ENCODE measurements at places on chromosomes 12 and 14.

- H3K36me3 ChIP-seq: peaks cover 10% of the 10 kb centered on the region
- no peaks in the 10 kb centered on the region for H3K27me3 ChIP-seq
- H3K27ac ChIP-seq: peak overlapping the region; percentile 83
- no peak for DNase-seq
- peaks cover 72% of the 10 kb centered on the region for H3K4me1 ChIP-seq
Measured at GRCh38 chr12:92079054-92079385, 66.6 kb downstream of the BTG1 start.

DNA sequence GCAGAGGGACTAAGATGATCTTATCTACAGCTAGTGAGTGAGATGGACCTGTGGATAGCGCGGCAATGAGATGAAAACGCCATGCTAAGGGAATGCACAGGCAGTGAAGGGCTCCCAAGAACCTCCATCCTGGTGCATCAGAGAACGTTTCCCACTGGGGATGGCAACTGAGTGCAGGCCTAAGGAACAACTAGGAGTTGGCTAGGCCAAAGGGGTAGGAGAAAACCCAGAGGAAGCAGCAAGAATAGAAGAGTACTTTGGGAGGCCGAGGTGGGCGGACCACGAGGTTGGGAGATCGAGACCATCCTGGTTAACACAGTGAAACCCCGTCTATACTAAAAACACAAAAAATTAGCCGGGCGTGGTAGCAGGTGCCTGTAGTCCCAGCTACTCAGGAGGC, 24.6 kb upstream of the BATF start:
- H3K4me3 ChIP-seq: peak overlapping the region; percentile 14
- H3K4me1 ChIP-seq: peaks cover 56% of the 10 kb centered on the region
- no peaks in the 10 kb centered on the region for H3K36me3 ChIP-seq
- H3K27ac ChIP-seq: peak overlapping the region; percentile 80
- H3K27me3 ChIP-seq: no peaks in the 10 kb centered on the region

- H3K4me3 ChIP-seq: no peak overlapping the region
- DNase-seq: no peak
- H3K4me1 ChIP-seq: peaks cover 2% of the 10 kb centered on the region
- no peaks in the 10 kb centered on the region for H3K36me3 ChIP-seq
- no peak overlapping the region for H3K27ac ChIP-seq
Measured at GRCh38 chr14:76313303-76313702, 62.6 kb upstream of the ESRRB start.

- H3K27me3 ChIP-seq: no peaks in the 10 kb centered on the region
- H3K4me1 ChIP-seq: peaks cover 8% of the 10 kb centered on the region
- DNase-seq: no peak
- H3K36me3 ChIP-seq: no peaks in the 10 kb centered on the region
- no peak overlapping the region for H3K4me3 ChIP-seq
- peak overlapping the region; percentile 47 for H3K27ac ChIP-seq
Measured at GRCh38 chr12:101838628-101839323, 8.0 kb upstream of the GNPTAB start.

DNA sequence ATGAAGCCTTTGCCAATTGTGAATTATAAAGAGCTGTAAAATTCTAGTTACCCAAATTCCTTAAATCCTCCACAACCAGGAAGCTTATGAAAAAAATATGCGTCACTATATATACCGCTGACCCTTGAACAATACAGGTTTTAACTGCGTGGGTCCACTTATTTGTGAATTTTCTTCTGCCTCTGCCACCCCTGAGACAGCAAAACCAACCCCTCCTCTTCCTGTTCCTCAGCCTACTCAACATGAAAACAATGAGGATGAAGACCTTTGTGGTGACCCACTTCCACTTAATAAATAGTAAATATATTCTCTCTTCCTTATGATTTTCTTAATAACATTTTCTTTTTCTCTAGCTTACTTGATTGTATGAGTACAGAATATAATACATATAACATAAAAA, 42.2 kb downstream of the CMKLR1 start:
- DNase-seq: no peak
- H3K27ac ChIP-seq: no peak overlapping the region
- peaks cover 29% of the 10 kb centered on the region for H3K4me1 ChIP-seq
- H3K27me3 ChIP-seq: no peaks in the 10 kb centered on the region
- no peaks in the 10 kb centered on the region for H3K36me3 ChIP-seq
- H3K4me3 ChIP-seq: no peak overlapping the region

GRCh38 chr12:6540181-6540877, 6.0 kb downstream of the GAPDH start:
- H3K4me3 ChIP-seq: peak overlapping the region; percentile 41
- peaks cover 41% of the 10 kb centered on the region for H3K4me1 ChIP-seq
- DNase-seq: peak; percentile 59
- H3K27me3 ChIP-seq: no peaks in the 10 kb centered on the region
- peaks cover 29% of the 10 kb centered on the region for H3K36me3 ChIP-seq

GRCh38 chr12:92034858-92035401, 110.7 kb downstream of the BTG1 start:
- H3K27ac ChIP-seq: peak overlapping the region; percentile 90
- DNase-seq: peak; percentile 53
- H3K4me1 ChIP-seq: peaks cover 81% of the 10 kb centered on the region
- H3K36me3 ChIP-seq: peaks cover 6% of the 10 kb centered on the region

DNA sequence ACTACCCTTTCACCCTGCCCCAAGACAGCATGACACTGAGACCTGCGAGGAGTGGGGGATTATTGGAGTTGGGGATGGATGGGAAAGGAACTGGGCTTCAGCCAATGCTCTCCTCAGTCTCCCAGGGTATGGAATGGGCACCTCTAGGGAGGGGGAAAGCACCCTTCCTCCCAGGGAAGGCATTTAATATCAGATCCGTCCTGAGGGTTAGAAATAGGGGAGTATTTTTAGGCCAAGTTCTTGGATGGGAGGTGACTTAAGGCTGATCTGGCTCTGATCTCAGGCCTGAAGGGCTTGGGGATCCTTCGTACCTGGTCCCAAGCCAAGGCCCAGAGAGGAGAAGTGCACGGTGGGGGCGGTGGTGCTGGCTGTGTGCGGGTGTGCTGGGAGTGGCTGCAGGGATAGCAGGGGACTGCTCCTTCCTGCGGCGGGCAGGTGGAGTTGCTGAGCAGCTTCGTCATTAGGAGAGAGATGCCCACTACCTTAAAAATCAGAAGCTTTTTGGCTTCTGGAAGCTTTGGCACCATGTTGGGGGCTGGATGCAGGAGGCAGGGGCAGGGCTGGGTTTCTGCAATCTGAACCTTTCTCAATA, 7.0 kb upstream of the CEBPE start:
- H3K36me3 ChIP-seq: no peaks in the 10 kb centered on the region
- no peak overlapping the region for H3K27ac ChIP-seq
- H3K4me1 ChIP-seq: peaks cover 6% of the 10 kb centered on the region
- no peak for DNase-seq

GRCh38 chr12:12804011-12804410, 9.1 kb upstream of the DDX47 start:
- H3K4me1 ChIP-seq: peaks cover 56% of the 10 kb centered on the region
- H3K27me3 ChIP-seq: no peaks in the 10 kb centered on the region
- no peaks in the 10 kb centered on the region for H3K36me3 ChIP-seq
- H3K27ac ChIP-seq: peak overlapping the region; percentile 69
- H3K4me3 ChIP-seq: no peak overlapping the region

GRCh38 chr14:23162005-23162404, 21.5 kb downstream of the SLC7A8 start:
- no peaks in the 10 kb centered on the region for H3K36me3 ChIP-seq
- H3K4me3 ChIP-seq: no peak overlapping the region
- H3K4me1 ChIP-seq: peaks cover 14% of the 10 kb centered on the region
- DNase-seq: no peak
- no peaks in the 10 kb centered on the region for H3K27me3 ChIP-seq
- peak overlapping the region; percentile 41 for H3K27ac ChIP-seq

- H3K27me3 ChIP-seq: no peaks in the 10 kb centered on the region
- H3K36me3 ChIP-seq: peaks cover 57% of the 10 kb centered on the region
- DNase-seq: no peak
- peak overlapping the region; percentile 22 for H3K4me3 ChIP-seq
Measured at GRCh38 chr12:112015938-112016337, 2.7 kb downstream of the ERP29 start.

GRCh38 chr12:3204730-3205531, 127.8 kb downstream of the TSPAN9 start:
- peaks cover 24% of the 10 kb centered on the region for H3K27me3 ChIP-seq
- no peaks in the 10 kb centered on the region for H3K36me3 ChIP-seq
- peaks cover under 1% of the 10 kb centered on the region for H3K4me1 ChIP-seq
- H3K27ac ChIP-seq: no peak overlapping the region
- no peak for DNase-seq

- no peak overlapping the region for H3K4me3 ChIP-seq
- H3K27me3 ChIP-seq: no peaks in the 10 kb centered on the region
- no peak for DNase-seq
- no peaks in the 10 kb centered on the region for H3K36me3 ChIP-seq
Measured at GRCh38 chr12:5272018-5272785, 159.7 kb upstream of the NTF3 start.

DNA sequence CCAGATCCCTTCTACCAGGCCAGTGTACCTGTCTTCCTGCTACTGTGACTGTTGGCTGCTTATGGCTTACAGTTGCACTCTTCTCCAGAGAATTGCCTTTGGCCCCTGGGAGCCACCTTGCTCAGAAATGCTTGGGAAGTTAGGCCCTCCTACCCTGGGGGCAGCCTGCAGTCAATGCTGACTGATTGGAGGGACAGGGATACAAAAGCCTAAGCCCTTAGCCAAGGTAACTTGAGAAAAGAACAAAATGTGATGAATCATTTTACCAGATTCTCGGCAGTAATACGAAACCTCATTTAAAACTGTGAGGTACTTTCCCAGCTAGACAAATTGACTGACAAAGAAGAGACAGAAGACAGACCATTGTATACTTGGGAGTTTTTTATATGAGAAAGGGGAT, 47.3 kb downstream of the PTCSC3 start:
- H3K4me1 ChIP-seq: no peaks in the 10 kb centered on the region
- H3K27ac ChIP-seq: no peak overlapping the region
- no peaks in the 10 kb centered on the region for H3K36me3 ChIP-seq

DNA sequence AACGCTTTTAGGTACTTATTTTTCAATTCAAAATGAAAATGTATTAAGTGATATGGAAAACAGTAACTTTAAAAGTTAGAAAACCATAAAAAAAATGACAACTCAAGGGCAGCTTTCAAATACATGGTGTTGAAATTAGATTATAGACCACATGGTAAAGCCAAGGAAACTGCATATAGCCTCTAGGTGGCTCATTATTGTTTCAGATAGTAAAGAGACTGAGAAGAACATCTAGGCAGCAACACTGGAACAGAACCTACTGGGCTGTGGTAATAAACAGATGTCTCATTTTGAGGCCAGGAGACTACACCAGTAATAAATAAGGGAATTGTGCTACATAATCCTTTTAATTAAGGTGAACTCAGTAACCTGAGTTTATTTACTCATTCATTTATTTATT, 13.0 kb downstream of the FBXO33 start:
- H3K27me3 ChIP-seq: no peaks in the 10 kb centered on the region
- peaks cover 37% of the 10 kb centered on the region for H3K4me1 ChIP-seq
- peaks cover 33% of the 10 kb centered on the region for H3K36me3 ChIP-seq
- no peak for DNase-seq

DNA sequence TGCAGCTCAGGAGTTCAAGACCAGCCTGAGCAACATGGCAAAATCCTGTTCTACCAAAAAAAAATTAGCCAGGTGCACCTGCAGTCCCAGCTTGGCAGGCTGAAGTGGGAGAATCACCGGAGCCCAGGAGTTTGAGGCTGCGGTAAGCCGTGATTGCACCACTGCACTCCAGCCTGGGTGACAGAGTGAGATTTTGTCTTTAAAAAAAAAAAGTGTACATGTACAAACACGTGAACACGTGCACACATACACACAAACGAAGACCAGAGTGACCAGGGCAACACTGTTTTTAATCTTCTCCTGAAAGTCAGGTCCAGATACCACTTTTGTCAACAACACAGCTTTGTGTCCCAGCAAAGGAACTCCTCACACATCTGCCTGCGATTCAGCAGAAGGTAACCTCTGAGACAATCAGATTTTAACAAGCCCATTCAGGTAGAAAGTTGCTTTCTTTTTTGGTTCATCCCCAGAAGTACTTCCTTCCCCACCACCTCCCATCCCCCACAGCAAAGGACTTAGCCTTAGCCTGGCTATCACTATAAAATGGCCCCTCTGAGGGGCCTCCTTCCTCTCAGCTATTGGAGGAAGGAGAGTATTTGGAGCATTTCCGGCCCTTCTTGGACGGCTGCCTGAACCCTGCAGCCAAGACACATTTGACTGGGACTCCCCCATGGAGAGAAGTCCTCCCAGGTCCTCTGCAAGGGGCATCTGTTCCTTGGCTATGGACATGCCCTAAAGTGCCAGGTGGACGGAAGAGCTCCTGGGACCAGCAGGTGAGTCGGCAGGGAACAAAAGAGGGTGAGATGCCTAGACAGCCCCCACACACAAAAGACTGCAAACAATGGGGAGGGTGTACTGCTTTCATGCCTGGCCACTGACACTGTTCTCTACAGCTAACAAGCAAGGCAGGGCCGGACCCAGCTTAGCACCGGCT, 9.8 kb downstream of the CTDSP2 start:
- H3K4me1 ChIP-seq: peaks cover 90% of the 10 kb centered on the region
- peak; percentile 79 for DNase-seq
- H3K27ac ChIP-seq: peak overlapping the region; percentile 91
- H3K4me3 ChIP-seq: peak overlapping the region; percentile 62
- H3K27me3 ChIP-seq: no peaks in the 10 kb centered on the region
- no peaks in the 10 kb centered on the region for H3K36me3 ChIP-seq

- H3K4me3 ChIP-seq: peak within 1 kb of the TSS; percentile 76
- peaks cover 57% of the 10 kb centered on the region for H3K4me1 ChIP-seq
- peaks cover 6% of the 10 kb centered on the region for H3K36me3 ChIP-seq
- H3K27ac ChIP-seq: peak within 1 kb of the TSS; percentile 88
Measured at GRCh38 chr12:9732921-9733461, at the start of gene CLECL1. Gene CLECL1, minus strand, starts transcription at chr12:9733097.

GRCh38 chr14:102474934-102475333, 34.6 kb downstream of the ANKRD9 start:
- H3K36me3 ChIP-seq: peaks cover 2% of the 10 kb centered on the region
- no peak overlapping the region for H3K4me3 ChIP-seq
- H3K27me3 ChIP-seq: no peaks in the 10 kb centered on the region

GRCh38 chr12:76197283-76197682, 112.8 kb upstream of the NAP1L1 start:
- no peak for DNase-seq
- no peak overlapping the region for H3K27ac ChIP-seq
- no peak overlapping the region for H3K4me3 ChIP-seq
- H3K4me1 ChIP-seq: peaks cover 5% of the 10 kb centered on the region
- H3K27me3 ChIP-seq: peaks cover 14% of the 10 kb centered on the region

DNA sequence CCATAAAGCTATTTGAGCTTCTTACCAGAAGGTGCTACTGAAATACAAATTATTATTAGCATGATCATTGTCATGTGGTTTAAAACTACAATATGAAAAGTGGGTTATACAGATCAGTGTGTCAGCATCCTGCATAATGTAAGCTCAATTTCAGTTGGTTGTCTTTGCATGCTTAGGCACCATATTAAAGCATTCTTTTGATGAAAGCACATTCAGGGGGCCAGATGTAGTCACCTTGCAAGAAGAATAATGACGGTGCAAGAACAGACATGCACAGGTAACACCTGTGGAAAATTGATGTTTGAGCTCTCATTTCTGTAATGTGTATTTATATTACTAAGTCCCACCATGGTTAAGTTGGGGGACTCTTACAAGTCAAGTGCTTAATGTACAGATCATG, 123.9 kb downstream of the PAX9 start:
- no peak for DNase-seq
- no peaks in the 10 kb centered on the region for H3K4me1 ChIP-seq
- H3K4me3 ChIP-seq: no peak overlapping the region
- H3K36me3 ChIP-seq: no peaks in the 10 kb centered on the region

Measured in activated CD8-positive, alpha-beta T cell treated with anti-CD3 and anti-CD28 coated beads for 36 hours (primary cell).